Activated gamma-delta T cell treated with anti-CD3 and anti-CD28 coated beads, Interleukin-2, amount 50 U/mL, for 16 hours (primary cell): ENCODE measurements at places on chromosomes 13 and 19.

- no peak for DNase-seq
Observed at GRCh38 chr19:43902399-43902798, 32.7 kb downstream of the ZNF45 start.

GRCh38 chr19:12628040-12629022 is 17.6 kb downstream of the ZNF791 start:
- no peak for DNase-seq

DNA sequence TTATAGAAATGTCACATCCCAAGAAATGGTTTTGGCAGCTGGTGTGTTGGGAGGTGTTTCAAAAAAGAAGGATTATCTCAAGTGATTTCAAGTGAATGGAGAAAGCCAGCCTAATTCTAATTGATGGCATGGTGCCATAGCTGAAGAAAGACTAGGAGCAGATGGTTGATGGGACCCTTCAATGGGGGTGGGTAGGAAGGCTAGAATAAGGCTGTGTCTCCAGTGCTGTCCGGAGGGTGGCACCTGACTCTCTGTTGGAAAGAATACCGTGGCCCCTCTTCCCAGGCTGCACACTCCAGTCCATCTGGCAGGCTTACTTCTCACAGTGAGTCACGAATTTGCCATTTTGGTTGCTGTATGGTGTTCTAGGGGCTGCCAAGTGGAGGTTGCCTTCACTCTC is 51.0 kb upstream of the GPR12 start:
- no peak for DNase-seq

- DNase-seq, result no peak
Observed at GRCh38 chr19:38360839-38361631, 13.3 kb upstream of the PSMD8 start.

DNA sequence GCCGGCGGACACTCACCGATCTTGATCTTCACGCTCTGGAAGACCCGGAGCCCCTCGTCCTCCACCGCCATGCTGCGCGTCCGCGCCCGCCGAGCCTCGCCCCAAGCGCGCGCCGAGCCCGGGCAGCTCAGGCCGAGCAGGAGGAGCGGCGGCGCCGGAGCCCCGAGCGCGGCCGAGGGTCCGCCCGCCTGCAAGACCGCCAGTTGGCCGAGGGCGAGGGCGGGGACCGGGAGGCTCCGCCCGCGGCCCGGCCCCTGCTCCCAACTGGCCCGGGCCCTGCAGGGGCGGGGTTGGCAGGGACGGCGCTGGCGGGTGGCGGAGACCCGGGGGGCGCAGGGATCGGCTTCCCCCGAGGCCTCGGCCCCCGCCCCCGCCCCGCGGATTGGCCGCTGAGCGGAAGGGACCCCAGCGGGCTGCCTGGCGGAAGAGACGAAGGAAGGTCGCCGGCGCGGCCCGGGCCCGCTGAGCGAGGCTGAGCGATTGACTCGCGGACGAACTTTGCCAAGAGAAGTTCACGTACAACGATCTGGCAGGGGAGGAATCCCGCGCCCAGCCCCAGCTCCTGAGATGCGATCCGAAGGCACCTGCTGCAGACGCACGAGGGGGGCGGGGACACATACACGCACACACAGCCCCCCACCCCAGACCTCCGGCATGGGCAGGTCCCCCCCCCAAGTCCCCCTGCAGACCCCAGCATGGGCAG is at the start of gene RASA3:
TSS of gene RASA3 (minus strand) at position 205 of the 703 bp plus-strand sequence. CDS start at position 71, 134 bp downstream.
- DNase-seq, result no peak

- peak; percentile 41 for DNase-seq
Observed at GRCh38 chr19:2097203-2097885, 629 bp downstream of the IZUMO4 start.

GRCh38 chr13:110116072-110116487 is 190.9 kb downstream of the COL4A1 start:
- DNase-seq, result peak; percentile 13

DNA sequence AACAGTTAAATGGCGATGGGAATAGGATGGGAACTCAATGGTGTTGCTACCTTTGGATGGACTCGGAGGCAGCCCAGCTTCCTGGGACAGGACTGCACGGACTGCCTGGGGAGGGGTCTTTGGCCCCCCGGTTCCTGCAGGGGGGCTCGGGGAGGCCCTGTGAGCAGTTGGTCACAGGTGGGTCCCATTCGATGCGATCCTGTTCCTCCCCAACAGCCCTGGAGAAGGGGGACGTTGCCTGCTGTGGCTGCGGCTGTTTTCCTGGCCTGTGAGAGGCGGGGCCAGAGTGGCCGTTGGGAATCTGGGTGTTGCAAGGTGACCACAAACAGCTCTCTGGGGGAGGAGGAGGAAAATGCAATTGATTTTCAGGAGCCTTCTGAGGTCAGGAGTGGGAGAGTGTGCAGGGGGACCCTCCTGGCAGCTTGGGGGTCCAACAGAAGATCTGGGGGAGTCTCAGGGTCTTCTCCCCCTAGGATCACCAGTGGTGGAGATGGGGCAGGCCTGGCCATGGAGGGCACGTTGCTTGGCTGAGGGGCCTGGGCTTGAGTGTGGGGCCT is 1.9 kb upstream of the PLPPR3 start:
- no peak for DNase-seq

DNA sequence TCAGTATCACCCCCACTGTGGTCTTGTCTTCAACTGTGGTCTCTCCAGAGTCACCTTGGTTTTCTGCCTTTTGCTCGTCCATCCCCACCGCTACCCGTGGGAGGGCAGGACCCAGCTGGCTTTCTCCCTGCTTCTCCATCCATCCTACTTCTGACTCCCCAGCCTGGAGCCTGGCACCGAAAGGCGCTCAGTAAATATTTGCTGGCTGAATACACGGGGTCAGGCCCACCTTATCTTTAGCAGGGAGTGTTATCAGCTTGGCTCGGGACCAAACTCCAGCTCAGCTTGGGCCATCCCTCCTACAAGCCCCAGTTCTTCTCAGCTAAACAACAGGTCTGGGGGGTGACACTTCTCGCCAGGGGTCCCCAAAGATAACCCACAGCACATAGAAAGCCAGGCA is 62.0 kb upstream of the KLF2 start:
- no peak for DNase-seq

DNA sequence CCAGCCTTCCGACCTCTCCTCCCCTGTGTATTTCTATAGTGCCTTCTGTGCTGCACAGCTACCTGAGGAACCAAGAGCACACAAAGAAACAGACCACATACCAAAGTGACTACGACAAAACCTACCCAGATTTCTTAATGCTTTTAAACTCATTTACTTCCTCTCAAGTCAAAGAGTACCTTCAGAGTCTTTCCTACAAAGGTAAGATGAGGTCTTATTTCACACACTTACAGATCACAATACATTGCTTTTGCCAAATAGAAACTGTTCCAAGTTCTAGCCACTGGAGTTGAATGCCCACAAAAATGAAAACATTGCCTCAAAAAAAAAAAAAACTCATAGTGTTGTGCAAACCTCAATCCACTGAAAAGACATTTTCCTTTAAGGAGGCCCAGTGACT is 36.4 kb downstream of the TEX26 start:
- no peak for DNase-seq

- DNase-seq, result no peak
Observed at GRCh38 chr19:5533257-5533656, 34.5 kb downstream of the TINCR start.

DNA sequence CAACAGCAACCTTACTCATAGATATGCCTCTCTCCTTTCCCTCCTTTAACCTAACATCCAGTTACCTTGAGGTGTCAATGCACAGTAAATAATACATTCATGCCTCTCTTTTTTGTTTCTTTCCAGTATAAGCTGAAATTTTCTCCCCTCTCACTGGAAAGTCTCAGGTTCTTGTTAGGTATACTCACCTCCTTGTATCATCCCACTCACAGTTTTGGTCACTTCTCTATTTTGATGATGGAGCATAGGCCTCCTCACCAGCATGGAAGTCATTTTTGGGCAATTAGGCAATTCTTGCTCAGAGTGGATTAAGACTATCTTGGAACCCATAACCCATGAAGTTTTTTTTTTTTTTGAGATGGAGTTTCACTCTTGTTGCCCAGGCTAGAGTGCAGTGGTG is 5.7 kb upstream of the LGALS14 start:
- DNase-seq, result no peak

- DNase-seq, result no peak
Observed at GRCh38 chr13:38697197-38697596, 10.3 kb downstream of the FREM2 start.

GRCh38 chr13:102361113-102361512 is 40.7 kb downstream of the FGF14 start:
- no peak for DNase-seq

GRCh38 chr19:4322942-4323665 is 15.5 kb downstream of the STAP2 start:
- DNase-seq, result no peak

GRCh38 chr19:6668691-6669090 is 1.3 kb downstream of the TNFSF14 start:
- DNase-seq, result no peak

DNA sequence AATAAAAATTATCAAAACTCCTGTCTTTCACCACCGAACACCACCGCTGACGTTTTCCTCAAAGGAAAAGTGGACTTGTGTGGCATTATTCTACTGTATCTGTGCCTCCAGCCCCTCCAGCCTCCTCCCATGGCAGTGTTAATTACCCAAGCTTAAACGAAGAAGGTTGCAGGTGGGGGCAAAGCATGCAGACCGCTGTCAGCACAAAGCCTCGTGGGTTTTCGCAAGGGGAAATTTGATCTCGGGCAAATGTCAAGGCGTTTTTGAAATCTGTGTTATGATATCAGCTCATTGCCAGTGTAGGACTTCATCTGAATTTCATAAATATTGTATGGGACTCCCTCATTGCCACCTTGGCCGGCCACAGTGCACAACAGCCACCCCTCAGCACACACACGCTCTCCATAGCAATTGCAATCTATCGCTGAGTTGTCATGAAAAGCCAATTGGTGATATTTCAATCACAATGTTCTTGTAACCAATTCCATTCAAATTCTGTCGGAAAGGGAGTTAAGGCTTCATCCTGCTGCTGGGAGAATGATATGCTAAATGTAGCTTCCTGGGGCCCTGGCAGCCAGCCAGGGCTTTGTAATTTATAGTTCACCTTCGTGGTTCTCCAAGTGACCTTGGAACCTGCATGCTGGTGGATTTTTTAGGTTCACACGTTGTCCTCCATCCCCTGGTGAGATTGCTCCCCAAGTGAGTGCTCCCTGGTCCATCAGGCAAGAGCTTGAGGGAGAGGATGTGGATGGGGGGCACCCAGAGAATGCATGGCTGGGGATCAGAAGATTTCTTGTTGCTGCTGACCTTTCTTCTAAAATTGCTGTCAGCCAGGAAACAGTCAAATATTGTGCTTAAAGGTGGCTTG is 16.6 kb downstream of the CHST8 start:
- DNase-seq, result no peak

- DNase-seq, result no peak
Observed at GRCh38 chr13:26342898-26343297, 89.0 kb downstream of the CDK8 start.

- DNase-seq, result no peak
Observed at GRCh38 chr19:21677696-21678418, 89.5 kb downstream of the ZNF100 start.

GRCh38 chr13:30319130-30319529 is 11.8 kb upstream of the KATNAL1 start:
- no peak for DNase-seq

DNA sequence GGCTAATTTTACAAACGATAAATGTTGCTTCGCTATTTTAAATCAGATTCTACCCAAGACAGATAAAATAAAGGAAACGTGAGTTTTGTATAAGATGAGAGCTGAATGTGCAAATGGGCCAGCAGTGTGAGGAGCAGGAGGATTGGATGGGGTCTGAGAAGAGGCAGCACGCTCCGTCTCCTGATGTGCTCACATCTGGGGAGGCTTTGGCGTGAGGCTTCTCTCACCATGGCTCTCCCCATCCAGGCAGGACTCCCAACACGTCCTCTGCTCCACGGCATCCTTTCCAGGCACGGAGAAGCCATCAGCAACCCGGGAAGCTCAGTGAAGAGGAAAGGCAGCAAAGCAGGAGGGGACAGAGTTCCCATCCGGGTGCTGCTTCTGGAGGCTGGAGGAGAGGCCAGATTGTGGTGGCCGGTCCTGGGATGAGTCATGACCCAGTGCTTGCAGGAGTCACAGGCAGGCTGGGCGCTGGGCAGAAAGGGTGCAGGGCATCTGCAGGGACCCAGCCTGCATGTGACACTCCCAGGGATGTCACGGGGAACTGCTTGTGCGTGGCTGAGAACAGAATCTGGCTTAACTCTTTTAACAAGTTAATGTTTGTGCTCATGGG is 47.5 kb downstream of the ZNF536 start:
- no peak for DNase-seq

DNA sequence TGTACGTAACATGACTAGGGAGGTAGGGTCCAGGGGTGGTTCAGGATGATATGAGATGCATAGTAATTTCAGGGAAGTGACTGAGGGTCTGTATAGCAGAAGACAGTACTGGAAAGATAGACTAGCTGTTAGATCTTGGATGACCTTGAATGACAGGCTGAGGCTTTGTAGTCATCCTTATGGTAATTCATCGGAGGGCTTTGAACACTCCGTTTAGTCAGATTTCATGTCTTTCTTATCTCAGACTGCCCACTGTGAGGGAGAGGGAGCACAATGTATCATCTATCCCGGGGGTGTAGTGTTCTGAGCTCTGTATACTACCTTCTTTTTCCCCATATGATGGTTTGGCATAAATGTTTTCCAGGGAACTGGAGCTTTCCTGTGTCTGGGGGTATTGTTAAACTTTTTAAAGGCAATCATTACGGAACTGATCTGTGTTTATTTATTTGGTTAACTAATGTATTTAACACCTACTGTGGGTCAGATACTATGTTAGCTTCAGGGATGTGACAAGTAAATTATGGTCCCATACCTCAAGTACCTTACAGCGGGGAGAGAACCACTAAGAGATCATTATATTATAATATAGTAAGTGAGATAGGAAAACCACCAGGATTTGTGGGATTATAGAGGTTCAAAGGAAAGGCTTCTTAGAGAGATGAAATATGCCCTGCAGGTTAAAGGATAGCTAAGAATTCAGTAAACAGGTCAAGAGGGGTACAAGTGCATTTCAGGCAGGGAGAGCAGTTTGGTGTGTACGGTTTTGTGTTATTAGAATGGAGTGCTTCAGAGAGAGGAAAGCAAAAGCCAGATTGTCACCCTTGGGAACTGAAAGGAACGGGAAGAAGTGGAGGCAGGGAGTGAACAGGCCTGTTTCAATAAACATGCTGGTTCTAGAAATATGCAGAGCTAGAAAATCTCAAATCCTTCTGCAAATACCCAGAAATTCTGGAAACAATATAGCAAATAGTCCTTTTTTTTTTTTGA is 164.8 kb upstream of the KL start:
- DNase-seq, result no peak

- no peak for DNase-seq
Observed at GRCh38 chr19:27647423-27647822, 1565.5 kb downstream of the UQCRFS1 start.

- no peak for DNase-seq
Observed at GRCh38 chr19:11780431-11781020, 13.7 kb downstream of the ZNF441 start.

- no peak for DNase-seq
Observed at GRCh38 chr19:19053508-19054314, 10.1 kb upstream of the SLC25A42 start.
